ENCODE measurements at places on chromosomes 5 and 9.

DNA sequence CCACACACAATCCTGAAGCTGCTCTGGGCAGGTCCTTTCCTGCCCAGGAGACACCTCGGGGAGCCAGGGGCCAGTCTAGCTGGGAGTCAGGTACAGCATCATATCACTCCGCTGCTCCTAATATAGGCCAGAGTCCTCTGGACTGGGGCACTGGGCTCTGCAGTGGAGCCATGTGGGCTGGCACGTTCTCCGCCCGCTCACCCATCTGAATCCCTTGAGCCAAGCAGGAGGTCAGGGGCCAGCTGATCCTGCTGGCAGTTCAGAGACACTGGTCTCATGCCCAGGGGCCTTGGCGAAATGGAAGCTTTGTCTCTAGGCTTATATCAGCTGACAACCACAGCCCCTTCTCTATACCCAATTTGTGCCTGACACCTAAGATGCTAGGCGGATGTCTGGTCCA, 9.3 kb upstream of the CORO2A start:
- DNase-seq: no peak

DNA sequence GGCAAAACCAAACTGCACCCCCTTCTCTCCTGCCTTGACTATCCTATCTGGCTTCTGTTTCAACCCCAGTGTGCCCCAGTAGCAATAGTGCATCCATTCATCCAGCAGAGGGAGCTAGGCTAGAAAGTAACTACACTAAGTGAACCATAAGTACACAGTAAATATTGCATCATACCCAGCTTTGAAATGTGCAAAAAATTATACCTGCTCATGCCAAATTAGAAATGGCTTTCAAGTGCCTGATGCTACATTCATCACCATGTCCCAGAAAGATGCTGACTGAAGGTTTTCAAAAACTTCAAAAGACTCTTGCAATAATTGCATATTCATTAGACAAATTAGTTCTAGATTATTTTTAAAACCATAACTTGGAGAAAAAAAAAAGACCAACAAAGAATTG, 153.5 kb downstream of the PRELID2 start:
- peak; percentile 53 for DNase-seq

DNA sequence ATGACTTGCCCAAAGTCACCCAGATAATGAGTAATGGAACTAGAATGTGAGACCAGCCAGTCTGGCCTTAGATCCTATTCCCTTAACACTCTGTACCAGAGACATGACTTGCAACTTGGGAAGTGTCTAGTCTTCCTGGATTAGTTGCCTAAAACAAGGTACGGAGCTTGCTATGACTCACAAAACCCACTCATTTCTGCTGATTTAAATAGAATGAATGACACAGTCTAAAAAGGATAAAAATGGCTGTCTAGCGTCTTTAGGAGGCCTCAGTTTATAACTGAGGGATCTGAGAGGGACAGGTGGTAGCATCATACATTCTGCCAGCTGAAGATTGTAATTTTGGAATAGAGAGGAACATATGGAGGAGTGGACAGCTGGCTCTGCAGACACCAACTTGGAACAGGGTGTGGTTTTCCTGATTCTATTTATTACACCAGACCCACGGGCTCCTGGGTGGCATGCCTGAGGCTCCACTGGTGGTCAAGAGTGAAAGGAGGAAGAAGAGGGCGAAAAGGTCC, 62.7 kb downstream of the ABLIM3 start:
- no peak for DNase-seq

DNA sequence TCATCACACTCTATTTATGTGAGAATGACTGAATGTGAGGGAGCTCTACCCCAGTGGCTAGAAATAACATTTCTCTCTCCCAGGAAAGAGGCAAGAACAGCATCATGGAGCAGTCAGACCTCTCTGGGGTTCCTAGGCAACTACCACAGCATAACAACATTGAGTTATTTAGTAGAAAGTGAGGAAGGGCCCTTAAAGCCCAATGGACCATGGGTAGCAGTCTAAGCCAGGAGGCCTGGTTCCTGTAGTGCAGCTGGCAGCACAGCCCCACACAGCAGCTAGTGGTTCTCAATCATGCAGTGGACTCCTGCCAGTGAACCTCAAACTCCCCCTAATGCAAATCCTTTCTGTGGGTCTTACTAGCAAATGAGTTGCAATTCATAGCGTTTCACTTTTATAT, 55.3 kb downstream of the SPEF2 start:
- DNase-seq: peak; percentile 26

GRCh38 chr5:43973318-43973717, 370.3 kb downstream of the NNT start:
- DNase-seq: no peak

GRCh38 chr5:57166276-57166675, 7.6 kb upstream of the GPBP1 start:
- DNase-seq: no peak
